ENCODE measurements at places on chromosomes 7 and 10.
A peak's percentile ranks its signal among the peaks of the same experiment; 100 is the strongest.

GRCh38 chr7:29565634-29565981, 2.0 kb downstream of the PRR15 start:
- DNase-seq, result no peak

- DNase-seq, result no peak
These were observed 96.0 kb downstream of the BRAF start for GRCh38 chr7:140828741-140829140.

DNA sequence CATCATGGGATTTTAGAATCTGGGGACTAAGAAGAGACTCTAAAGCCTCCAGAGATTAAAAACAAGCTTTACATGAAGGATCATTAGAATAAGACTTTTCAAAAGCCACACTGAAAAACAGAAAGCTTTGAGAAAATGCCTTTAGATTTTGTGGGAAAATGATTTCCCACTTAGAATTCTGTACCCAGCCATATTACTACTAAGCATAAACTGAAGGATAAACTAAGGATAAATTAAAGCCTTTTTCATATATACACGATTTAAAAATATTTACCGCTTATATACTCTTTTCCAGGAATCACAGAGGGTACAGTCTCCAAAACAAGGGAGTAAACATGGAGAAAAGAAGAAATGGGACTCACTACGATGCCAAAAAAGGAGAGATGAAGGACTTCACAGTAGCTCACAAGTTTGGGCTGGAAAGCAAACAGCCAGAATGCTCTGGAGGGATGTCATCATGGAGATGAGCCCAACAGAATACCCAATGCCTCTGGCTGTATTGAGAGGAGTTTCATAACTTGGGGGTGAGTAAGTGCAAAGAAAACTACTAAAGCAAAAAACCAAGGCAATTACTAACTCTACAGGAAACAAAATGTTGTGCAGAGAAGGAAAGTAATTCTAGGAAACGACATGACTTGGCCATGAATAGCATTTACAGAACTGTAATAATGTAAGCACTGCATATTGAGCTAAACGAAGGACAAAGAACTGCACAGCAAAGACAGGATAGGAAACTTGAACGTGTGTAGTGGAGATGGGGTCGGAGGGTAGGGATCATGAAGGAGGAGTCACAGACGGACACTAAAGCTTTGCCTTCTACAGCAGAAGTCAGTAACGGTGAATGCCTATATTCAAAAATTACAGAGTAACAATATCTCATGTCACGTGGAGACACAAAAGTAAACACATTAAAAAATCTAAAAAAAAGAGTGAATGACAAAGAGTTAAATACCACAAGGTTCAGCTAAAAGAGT, 61.4 kb upstream of the ASAH2 start:
- no peak for DNase-seq

GRCh38 chr7:56007167-56007652, 42.8 kb downstream of the NIPSNAP2 start:
- no peak for DNase-seq

- DNase-seq, result no peak
These were observed 92.2 kb upstream of the PPIF start for GRCh38 chr10:79255007-79255507.

DNA sequence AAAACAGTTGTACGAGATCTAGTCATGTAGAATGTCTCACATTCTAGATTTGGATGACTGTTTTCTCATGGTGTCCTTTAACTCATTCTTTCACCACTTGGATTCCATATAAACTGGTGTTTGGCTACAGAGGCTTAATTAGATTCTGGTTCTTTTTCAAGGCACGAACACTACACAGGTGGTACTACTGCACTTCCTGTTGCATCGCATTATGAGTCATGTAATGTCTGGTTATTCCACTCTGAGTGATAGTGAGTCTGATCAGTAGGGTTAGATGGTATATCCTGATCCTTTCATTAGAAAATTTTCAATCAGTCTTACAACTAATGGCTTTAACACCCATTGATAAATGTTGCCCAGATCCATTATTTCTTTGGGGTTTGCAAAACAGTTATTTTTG, 11.2 kb upstream of the AKAP9 start:
- DNase-seq, result no peak

GRCh38 chr7:50921114-50921813, 138.6 kb upstream of the GRB10 start:
- DNase-seq, result no peak

DNA sequence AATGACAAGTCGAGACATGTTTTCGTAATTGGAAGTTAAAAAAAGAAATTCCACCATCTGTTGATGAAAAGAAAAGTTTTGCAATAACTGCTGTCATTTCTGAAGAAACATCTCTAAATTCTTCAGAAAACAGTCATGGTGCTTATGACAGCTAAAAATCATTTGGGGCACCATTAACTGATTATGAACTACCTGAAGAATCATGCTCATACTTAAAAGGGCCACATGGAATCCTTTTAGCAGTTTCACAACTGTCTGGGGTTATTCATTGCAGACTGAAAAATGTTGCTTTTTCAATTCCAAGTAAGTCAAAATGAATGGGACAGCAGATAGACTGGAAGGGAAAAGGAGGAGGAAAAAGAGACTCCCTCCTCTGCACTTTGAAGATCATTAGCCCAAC, 134.2 kb downstream of the CHN2 start:
- DNase-seq, result no peak

GRCh38 chr10:96646301-96646700, 59.5 kb upstream of the TM9SF3 start:
- DNase-seq, result no peak

DNA sequence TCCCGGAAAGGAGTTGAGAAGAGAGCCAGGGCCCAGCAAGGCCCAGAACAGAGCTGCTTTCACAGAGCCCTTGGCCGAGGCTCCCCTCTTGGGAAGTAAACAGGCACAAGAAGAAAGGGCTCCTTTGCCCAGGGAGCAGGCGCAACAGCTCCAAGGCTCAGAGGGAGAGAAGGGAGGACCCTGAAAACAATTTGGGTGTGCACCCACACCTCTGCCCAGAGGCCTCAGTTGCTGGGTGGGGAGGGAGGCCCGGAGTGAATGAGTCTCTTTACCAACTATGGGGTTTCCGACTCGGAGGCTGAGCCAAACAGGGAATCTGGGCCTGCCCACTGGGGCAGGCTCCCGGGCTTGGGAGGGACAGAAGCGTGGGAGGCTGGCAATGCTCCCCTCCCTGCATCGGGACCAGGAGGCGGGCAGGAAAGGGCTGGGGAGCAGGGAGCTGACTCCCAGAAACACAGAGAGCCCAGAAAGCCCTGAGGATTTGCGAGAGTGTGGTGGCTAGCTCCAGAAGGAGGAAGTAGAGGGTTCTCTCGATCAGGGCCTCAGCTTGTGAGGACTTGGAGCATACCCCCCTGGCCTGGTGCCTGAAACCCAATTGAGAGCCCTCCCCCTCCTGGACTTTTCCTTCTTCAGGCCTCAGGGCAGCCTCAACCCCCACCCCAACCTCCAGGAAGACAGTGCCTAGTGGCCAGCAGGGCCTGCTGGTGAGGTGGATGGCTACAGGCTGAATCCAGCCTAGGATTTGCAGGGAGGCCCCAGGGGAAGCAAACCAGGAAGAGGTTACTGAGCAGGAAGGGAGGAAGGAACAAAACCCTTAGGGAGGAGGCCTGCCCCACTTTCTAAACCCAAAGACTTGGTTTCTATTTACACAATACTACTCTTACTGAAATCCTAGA, 6.2 kb downstream of the C10orf105 start:
- peak; percentile 84 for DNase-seq

DNA sequence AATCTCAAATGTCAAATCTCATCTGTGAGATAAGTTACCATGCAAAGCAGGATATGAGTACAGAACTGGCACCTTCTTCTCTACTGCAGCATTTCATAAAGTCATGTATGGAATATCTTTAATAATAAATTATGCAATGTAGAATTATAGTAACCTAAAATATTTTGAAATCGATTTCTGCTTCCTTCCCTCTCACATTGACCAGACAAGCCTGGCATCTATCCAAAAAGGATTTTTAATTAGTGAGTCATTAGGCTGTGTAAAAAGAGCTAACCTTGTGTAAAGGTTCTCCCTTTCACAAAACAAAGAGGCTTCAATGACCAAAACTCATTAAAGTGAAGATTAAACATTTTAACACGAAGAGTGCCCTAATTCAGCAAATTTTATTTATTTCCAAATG, 48.8 kb upstream of the EXOC6 start:
- no peak for DNase-seq

- no peak for DNase-seq
These were observed 980 bp downstream of the ADAM8 start for GRCh38 chr10:133275684-133276092.

DNA sequence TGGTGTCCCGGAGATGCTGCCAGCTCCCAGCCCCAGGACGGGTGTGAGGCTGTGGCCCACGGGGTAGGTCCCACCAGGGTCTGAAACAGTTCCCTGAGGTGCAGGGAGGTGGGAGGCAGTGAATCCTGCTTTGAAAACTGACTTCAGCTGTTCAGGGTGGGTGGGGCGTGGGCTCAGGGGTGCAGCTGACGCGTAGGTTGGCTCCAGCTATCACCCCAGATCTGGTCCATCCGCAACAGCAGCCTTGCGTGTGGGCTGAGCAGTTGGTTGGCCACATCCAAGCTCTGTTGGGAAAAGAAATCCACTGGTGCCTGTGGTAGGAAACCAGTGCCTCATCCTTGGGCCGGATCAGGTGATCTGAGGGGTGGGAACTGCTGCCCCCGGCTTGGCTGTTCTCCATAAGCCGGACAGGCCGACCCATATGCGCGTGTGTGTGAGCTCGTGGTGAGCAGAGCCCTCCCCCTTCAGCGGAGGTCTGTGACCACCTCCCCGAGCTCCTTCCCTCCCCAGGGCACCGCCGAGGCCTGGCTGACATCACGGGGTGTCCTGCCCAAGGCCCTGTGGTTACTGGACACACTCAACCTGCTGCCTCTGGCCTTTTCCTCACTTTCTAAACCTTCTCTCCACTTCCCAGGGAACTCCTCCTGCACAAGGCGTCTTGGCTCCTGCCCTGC, 15.4 kb upstream of the FAM20C start:
- no peak for DNase-seq

DNA sequence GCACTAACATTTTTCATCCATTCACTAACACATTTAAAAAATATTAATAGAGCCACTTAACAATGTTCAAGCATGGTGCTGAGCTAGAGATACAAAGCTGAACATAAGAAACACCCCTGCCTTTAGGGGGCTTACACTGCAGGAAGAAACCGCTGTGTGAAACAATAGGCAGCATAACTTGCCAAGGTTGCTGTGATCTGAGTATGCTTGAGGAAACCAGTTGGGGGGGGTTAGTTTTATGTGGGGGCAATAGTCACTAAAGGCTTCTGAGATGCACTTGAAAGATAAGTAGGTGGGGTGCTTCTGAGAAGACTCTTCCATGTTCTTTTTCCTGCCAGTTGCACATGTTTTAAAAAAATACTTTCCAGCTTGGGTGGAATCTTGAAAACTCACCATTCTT, 2.8 kb downstream of the RBM17 start:
- no peak for DNase-seq

DNA sequence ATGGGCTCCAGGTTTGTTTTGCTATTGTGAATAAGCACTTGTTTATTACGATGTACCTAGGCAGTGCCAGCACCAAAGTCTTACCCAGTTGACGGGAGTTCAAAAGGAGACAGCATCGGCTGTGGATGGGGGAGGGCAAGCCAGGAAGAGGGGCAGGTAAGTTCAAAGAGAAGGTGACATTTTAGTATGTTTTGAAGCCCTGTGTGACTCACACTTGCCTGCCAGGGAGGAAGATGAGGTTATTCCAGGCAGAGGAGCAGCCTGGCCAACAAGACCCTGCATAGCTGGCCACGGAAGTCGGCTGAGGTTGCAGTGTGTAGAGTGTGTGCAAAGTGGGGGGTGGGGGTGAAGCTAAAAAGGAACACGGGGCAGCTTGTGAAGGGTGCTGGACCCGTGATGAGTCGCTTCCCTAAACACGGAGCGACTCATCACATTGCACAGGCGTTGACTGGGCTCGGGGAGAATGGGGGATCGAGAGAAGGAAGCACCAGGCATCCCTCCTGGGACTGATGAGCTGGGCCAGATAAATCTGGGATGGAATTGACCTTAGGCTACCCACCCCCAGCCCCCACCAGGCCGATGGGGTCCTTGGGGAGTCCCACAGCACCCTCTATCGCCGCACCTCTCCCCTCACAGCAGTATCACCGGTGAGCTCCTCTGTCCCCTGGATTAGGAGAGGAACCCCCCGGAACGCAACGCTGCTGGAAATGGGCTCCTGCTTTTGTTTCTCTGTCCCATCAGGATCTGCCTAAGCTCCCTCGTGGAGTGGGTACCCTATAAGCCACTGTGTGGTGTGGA, 97.9 kb upstream of the IKZF1 start:
- DNase-seq, result no peak

DNA sequence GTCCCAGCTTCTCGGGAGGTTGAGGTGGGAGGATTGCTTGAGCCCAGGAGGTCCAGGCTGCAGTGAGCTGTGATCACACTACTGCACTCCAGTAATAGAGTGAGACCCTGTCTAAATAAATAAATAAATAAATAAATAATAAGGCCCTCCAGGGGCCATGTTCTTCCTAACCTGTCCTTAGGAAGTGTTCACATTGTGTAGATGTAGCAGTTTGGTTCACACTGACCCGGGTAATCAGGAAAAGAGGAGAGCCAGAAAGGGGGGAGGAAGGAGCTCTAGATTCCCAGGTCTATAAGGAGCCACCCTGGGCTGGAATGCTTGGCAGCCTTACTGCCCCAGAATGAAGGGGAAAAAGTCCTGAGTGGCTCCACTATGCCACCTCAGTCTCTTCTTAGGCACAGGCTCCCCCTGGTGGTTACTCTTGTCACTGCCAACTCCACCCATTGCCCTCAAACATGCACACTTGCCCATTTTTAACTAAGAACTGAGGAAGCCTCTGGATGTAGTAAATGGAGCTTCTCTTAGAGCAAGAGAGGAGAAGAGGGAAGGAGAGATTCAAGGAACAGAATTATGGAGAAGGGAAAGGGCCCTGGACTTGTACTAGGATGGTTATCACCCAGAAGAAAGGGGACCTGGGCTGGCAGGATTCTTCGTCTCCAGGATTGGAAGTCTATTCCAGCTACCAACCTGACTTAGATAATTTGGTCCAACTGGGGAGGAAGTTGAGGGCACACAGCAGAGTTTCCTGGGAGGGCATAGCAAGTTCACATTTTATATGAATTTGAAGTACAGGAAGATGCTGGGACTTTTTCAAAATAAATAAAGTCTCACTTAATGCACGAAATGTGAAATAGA, 7.8 kb downstream of the HPS6 start:
- DNase-seq, result peak; percentile 78

DNA sequence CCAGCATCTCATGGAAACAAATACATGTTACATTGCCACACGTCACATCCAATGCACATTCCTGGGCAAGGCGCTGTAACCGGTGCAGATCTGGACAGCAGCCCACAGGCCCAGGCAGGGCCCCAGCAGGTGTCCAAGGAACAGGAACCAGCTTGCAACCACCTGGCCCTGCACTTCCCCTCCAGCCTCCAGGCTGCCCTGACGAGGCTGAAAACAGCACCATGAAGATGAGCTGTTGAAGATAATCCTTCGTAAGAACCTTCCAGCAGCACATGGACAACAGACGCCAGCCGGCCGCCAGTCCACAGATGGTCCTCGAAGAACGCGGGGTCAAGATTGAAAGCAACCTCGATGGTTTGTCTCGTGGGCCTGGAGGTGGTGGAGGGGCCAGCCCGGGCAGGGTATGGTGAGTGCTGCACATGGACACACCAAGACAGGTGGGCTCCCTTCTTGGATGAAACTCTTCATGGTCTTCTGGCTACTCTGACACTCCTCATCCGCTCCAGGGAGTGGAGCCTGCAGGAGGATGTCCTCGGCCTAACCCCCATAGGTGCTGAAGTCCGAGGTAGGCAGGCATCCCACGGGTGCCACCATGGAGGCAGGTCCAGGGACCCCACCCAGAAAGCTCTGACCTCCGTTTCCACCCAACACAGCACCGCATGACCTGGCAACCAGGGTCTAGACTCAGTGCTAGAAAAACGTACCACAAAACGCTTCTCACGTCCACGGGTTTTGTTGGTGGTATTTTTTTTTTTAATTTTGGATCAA, 22.9 kb downstream of the PDGFA start:
- DNase-seq, result peak; percentile 40
